ENCODE measurements at places on chromosomes 5 and 9.

DNA sequence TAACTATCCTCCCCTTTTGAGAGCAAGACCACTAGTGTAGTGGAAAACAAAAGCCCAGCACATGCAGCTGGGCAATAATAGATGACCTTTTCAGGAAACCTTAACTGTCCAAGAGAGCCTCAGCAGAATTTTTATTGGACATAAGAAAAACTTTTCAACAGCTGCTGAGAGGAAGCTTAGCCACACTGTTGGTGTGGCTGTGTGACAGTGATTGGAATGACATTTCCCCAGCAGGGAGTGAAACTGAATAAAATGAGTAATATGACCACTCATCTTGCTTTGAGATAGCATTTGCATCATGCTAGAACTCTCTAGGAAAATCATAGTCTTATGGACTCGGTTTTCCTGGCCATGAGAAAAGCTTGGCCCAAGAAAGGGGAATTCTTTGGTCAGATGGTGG lies 687.8 kb downstream of the SLCO4C1 start:
- DNase-seq: no peak

GRCh38 chr9:20351715-20352114 lies 270.6 kb downstream of the MLLT3 start:
- no peak for DNase-seq

DNA sequence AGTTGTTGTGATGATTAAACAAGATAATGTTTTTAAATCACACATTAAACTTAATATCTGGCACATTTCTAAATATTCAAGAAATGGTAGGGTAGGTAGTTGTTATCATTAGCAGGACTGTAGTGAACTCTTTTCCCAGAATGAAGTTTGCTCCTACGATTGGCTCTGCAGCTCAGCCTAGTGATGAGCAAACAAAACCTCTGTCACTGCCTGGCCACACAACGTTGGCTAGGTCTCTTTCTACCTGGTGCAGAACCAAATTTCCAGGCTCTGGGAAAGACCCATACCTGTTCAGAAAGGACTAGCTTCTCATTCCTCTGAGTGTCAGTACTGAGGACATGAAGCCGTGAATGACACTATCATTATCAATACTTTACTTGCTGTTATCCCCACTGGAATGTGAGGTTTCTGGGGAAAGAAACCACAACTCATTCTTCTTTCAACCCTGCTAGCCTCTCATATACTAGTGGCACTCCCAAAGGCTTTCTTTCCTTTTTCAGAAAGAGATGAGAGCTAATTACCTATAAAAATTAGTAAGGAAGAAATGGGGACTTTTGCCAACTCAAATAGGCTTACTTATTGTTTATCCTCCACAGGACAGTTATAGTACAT lies 219.3 kb upstream of the TRIM32 start:
- DNase-seq: no peak

DNA sequence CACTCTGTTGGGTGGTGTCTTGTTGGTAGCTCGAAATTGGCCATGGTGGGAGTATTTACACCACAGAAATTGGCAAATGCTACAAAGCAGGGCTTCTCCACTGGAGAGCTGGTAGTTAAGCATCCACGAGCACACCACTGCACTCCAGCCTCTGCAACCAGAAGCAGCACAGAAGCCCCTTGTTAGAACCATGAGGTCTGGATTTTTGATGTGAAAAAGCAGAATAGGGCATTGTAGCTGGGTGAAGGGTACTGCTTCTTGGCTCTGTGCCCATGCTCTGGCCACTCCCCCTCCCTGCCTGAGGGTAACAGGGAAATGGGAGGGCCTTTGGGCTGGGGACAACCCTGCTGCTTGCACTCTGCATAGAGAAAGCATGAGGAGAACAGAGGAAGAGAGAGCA lies 81.2 kb upstream of the UBTD2 start:
- peak; percentile 26 for DNase-seq

DNA sequence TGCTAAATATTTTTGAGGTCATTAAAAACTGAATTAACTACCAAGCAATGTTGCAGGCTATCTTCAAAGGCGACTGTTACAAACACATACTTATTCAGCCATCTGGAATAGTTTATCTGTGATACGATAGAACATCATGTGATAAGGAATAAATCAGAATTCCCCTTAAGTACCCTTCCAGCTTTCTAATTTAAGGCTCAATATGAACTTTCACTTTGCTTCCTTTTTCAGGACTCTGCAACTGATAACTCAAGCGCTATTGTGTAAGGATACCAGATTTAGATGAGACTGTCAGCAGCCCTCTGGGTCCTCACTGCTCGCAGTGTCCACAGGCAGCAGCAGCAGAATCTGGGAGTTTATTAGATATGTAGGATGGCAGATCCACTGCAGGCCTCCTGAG lies 416.3 kb downstream of the SPATA31D1 start:
- DNase-seq: no peak

GRCh38 chr5:135309391-135310327 lies 89.4 kb downstream of the MACROH2A1 start:
- DNase-seq: no peak

DNA sequence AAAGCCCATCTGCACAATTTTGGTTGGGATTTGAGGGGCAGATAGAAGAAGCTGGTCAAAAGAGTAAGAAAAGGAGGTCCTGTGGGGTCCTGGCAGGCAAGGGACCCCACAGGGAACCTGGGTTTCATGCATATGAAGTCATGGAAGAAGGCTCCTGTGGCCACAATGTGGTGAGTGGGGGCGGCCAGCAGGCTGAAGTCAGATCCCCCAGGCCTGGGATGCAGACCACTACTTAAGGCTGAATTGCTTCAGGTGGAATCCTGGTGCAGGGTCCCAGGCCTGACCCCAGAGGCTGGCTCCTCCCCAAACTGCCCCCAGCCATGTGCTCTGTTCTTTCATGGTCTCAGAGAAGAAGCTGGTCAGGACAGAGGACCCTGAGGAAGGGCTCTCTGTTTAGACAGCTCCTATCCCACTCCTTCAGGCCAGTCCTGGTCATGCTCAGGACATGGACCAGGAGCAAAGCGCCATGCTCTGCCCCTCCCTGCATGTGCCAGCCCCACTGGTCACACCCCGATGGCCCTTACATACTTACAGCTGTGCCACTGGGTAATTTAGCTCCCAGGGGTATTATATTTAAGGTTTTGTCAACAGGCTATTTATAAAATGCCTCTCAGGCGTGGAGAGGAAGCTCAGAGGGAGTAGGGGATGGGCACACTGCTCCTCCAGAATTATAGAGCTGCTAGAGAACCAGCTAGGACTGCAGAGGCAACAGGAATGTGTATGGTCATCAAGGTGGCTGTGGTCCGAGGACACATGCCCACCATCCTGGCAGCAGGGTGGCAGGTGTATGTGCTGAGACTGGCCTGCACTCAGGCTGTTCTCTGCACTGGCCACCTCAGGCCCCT lies 33.4 kb downstream of the C5orf15 start:
- DNase-seq: no peak

DNA sequence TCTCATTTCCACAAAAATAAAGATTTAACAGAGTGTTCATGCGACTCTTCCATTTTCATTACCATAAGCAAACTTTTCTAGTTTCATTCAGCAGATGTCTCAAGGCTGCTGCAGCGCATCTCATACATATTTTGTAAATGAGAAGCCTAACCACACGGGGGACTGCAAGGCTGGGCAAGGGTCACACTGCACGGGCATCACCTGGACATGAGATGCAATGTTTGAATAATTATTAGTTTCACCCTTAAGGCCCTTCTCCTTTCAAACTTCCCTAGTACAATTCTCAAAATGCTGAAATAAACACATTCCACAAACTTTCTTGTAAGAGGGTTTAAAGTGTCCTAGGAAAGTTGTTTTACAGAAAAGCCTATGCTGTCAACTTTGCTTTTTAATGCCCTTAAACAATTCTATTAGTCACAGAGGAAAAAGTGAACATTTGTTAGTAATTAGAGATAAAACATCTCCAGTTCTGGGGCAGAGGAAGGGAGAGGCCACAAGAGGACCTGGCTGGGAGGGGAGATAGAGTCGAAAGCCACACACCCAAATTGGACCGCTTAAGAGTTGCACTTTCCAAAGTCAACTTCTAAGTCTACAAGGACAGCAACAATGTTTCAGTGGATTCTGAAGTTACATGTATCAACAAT lies 1.3 kb downstream of the DENND1A start:
- no peak for DNase-seq

GRCh38 chr9:70586476-70586875 lies 172.0 kb upstream of the KLF9 start:
- no peak for DNase-seq

DNA sequence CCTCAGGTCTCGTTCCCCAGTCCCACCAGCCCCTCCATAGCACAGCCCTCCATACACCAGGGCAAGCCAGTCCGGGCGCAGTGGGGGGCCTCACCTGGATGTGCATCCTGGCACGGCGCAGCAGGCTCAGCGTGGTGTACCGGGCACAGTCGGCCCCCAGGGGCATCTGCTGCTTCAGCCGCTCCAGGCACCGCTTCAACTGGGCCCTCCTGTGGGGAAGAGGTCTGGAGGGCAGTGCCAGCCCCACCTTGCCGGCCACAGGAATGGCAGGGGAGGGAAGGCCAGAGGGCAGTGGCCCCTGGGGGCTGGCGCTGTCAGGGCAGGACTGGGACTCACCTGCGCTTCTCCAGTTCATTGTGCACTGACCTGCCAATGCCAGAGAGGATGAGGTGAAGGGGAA lies 1.4 kb downstream of the MXD3 start:
- DNase-seq: no peak
